CD4-positive, alpha-beta T cell treated with Interleukin-15 for 4 hours (primary cell): ENCODE measurements at places on chromosomes 13 and 19.

DNA sequence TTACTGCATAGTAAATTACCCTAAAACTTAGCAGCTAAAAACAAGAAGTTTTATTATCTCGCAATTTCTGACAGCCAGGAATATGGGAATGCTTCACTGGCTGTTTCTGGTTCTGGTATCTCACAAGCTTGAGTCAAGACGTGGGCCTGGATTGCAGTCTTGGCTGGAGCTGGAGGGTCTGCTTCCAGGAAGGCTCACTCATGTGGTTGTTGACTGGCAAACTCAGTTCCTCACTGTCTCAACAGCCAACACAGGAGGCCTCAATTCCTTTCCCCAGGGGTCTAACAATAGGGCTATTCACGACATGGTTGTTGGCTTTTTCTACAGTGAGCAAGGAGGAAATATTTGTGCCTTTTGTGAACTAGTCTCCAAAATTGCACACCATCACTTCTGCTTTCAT lies 146.3 kb downstream of the GPC5 start:
- DNase-seq: no peak

DNA sequence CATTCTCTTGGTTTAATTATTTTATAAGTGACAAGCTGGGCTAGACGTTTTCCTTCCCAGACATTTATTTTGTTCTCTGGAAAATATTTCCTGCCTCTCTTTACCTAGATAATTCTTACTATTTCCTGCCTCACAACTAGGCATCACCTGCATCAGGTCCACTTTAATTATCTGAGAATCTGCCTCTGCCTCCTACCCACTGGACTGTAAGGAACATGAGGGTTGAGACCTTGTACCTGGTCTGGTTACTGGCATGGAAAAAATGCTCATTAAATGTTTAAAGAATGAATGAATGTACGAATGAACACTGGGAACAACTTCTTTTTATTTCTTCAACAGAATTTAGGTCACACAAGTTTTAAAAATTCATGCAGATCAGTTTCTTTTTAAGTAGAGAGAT lies 13.4 kb upstream of the METTL21C start:
- DNase-seq: no peak

DNA sequence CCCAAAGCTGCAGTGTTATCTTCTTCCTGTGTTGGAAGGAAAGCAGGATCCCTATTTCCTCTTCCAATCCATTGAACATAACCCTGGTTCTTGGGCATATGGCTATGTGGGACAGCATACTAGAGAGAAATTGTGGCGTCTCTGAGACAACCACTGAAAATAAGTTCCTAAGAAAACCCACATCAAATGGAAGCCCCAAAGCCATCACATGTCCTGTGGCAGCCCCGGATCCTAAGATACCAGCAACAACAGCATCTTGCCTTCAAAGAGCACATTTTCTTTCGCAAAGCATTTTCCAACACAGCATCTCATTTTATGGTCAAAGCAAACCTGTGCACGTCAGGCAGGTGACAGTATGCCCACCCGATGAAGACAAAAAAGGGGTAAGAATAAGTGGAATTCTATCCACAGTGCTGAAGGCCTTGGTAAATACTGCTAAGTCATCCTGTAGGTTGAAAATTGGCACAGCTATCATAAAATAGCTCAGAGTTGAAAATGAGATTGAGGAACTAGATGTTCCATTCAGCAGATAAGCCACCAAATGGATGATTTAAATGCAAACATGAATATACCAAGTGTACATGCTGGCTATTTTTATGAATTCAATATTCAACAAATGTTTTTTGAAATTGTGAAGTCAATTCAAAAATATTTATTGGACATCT lies 232.2 kb downstream of the DLEU7 start:
- DNase-seq: no peak

DNA sequence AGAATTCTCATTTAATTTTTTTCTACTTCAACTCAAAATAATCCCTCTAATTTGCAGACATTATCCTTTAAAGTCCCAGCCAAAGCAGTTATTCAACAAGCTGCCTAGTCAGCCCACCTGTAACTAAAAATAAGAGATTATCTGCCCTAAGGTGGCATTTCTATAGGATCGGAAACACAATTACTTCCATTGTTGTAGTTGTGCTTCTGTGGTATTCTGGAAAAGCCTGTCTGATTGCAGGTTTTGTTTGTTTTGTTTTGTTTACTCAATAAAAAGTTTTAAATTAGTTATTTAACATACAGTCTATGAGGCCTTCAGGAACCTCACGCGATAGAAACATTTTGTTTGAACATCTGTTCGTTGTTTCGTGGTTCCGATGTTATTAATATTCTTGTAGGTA lies 101.0 kb downstream of the ZIC5 start:
- DNase-seq: no peak

- peak; percentile 28 for DNase-seq
Measured at GRCh38 chr13:100203696-100204367, 114.9 kb downstream of the PCCA start.

- no peak for DNase-seq
Measured at GRCh38 chr19:18397242-18398202, at the start of gene LRRC25. Gene LRRC25, minus strand, starts transcription at chr19:18397622. Its CDS starts 659 bp downstream, at chr19:18396963.

- no peak for DNase-seq
Measured at GRCh38 chr19:6150289-6150688, 14.8 kb downstream of the ACSBG2 start.

- DNase-seq: no peak
Measured at GRCh38 chr13:36804588-36804987, 14.4 kb upstream of the RFXAP start.

- DNase-seq: no peak
Measured at GRCh38 chr19:23771761-23772674, 13.3 kb upstream of the ZNF681 start.

- DNase-seq: no peak
Measured at GRCh38 chr13:26225896-26226617, 3.9 kb upstream of the RNF6 start.

DNA sequence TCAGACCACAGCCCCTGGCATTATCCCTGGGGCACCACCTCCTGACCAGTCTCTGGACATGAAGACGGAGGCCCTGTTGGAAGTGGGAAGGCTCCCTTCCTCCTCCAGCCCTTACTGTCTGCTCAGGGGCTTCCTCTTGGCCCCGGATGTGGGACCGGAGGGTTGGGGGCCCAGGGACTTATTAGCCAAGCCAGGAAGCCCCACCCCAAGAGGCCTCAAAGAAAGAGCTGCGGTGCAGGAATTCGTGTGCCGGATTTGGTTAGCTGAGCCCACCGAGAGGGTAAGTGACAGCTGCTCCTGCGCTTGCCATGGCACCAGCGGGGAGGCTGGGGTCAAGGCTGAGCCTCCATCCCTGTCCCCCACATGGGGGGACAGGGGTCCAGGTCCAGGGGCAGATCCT lies at the start of gene RETN:
Gene RETN, plus strand, starts transcription at position 208 of the 400 bp plus-strand sequence. CDS start 278 bp downstream, outside the sequence.
- no peak for DNase-seq

DNA sequence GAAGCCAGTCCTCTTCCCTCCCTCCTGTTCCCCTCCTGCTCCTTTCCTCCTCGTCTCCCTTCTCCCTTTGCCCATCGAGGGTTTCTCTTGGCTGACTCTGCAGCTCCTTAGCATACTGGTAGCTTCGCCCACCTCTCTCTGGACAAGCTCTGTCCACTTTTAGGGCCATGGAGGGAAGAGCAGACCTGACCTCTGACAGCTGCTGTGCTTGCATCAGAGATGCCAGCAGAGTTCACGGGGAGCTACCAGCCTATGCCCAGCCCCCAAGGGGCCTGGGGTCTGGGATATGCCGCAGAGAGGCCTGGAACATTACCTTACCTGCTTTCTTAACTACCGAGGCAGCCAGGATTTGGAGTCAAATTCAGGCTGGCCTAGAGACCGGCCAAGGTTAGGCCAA lies 19.7 kb downstream of the LYL1 start:
- DNase-seq: no peak

DNA sequence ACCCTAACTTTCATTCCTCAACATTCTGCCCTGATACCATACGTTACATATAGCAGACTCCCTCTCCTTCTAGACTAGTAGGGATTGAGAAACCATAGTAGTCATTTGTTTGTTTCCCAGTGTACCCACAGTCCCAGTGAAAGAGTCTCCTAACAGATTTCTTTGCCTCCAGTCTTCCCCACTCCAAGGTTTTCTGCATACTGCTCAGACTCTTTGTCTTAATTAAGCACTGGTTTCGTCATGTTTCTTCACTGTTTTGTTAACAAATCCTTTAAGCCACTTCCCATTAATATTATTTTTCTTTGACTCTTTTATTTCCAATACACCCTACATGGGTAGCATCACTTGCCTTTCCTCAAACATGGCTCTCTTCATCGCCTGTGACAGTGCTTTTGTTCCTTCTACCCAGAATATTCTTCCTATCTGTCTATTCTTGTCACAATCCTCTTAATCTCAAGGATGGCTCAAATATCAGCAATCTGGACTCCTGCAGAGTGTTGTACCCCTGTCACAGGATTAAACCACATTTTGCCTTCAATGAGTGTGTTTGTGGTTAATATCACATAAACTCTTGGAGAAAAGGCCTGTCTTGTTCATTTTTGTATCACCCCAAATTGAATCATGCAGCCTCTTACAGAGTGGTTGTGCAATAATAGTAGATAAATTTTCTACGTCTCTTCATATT lies 92.7 kb upstream of the KLF12 start:
- no peak for DNase-seq

- no peak for DNase-seq
Measured at GRCh38 chr13:33873251-33873908, 55.4 kb downstream of the RFC3 start.

DNA sequence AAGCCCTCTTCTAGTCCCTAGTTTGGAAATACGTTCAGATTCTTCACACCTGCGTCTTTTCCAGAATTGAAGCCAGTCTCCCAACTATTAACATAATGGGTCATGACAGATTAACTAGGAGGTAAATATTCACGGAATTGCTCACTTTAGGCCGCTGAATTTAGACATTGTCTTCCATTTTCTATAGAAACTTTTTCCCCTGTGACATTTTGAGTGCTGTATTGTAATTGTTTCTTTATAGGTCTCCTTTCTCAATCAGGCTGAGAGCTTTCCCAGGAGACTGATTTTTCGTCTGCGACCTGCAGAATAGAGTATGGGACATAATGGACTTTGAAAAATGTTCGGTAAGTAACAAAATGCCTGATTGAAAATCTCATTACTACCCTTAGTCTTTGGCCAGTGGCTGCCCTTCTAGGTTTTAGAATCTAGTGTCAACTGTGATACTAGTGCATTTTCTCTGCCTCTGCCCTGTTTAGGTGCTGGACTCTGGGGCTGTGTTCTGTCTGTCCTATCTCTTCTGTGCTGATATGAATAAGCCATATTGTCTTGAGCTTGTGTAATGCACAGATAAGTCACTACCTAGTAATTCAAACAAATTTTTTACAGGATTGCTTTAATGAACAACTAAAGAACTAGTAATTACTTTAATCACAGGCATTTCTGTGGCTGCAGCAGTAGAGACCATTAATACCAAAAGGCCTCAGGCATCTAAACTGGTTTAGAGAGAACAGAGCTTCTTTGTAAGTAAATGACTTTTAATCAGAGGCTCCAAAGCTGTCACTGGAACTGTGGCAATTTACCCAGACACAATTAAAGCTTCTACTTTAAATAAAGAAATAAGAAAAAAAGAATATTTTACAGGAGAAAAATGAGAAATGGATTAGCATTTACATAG lies 122.4 kb upstream of the FREM2 start:
- no peak for DNase-seq

- peak; percentile 52 for DNase-seq
Measured at GRCh38 chr19:17846146-17846545, 1.6 kb downstream of the JAK3 start.

GRCh38 chr19:17454576-17455071 lies 6.1 kb downstream of the NXNL1 start:
- no peak for DNase-seq

DNA sequence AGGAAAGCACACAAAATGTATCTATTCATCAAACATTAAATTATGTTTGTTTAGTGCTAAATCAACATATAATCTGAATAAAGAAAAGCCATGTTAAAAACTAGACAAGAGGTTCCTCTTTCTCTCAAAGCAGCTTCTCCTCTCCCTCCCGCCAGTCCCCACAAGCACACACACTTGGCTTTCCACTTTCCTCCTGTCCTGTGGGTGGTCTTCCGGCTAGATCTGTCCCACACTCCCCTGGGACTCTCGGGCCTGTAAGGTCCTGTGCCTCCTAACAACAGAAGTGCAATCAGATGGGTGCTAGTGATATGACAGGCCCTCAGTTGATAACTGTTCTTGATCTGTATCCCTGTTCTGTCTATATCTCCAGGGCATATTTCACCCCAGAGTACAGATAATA lies 45.6 kb upstream of the RAP2A start:
- no peak for DNase-seq

DNA sequence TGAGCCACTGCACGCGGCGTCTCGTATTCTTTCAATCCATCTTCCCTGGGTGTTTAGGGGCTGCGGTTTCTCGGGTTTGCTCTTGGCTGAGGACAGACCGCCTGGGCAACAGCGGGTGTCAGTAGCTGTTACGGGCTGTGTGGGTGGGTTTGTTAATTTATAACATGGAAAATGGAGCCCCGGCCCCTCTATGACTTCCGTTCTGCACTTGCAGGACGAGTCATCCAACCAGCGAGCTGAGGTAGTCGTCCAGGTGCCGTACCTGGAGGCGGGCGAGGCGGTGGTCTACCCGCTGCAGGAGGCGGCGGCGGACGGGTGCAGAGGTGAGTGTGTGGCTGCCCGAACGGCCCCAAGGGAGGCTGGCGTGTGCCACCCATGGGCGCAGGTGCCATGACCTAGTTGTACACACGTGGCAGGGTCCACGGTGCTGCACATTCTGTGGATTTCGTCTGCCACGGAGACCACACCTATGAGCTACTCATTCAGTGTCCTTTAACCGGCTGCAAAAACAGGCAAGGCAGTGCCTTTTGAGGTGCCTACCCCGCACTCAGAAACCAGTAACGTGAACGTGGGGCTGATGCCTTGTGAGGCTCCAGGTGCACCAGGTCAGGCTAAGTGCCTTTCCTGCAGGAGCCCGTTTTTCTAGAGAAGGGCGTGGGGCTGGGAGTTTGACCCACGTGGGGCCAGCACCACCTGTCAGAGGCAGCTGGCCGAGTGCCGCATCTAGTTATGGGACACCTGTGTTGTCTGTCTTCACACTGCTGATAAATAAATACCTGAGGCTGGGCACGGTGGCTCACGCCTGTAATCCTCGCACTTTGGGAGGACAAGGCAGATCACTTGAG lies 10.9 kb downstream of the POLR2E start:
- DNase-seq: no peak

DNA sequence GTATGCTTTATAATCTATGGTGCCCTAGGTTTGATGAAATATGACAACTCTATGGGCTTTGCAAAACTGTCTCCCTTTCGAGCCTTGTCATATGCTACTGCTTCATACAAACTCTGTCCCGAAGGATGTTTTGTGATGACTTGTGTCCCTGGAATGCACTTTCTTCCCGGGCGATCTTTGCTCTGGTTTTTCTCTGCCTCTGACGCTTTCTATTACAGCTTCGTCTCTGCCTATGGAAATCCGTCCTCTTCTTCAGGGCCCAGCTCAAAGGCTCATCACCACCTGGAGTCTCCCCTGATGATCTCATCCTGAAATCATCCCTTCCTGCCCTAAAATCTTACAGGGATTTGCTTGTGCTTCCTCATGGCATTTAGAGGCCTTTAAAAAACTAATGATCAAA lies 191.5 kb upstream of the KL start:
- DNase-seq: no peak
